HFFc6 (cell line): ENCODE measurements at places on chromosomes 7 and 10. TPM values are rescaled to one million over a fixed set of nuclear protein-coding genes. Genes with fewer than 3 reads are reported as not detected.
A peak's percentile ranks its signal among the peaks of the same experiment; 100 is the strongest.

MRPS16 gene
- 120 to 140 TPM (median 122 TPM) in 3 replicates for total RNA-seq

ANKRD2 gene
- 0.50 to 6.8 TPM (median 0.75 TPM) in 3 replicates for total RNA-seq

NPC1L1 gene
- total RNA-seq: not detected in 3 replicates

AGBL3 gene
- 0.36 to 0.77 TPM (median 0.68 TPM) in 3 replicates for total RNA-seq

CYP2C8 gene
- not detected in 3 replicates for total RNA-seq

CPA4 gene
- 8.1 to 21.7 TPM (median 17.6 TPM) in 3 replicates for total RNA-seq

NRG3 gene
- not detected in 3 replicates for total RNA-seq

SMKR1 gene
- not detected in 2 replicates for total RNA-seq

GRCh38 chr7:78226059-78226719, 427.6 kb downstream of the PHTF2 start:
- no peak overlapping the region for H3K4me3 ChIP-seq
- H3K36me3 ChIP-seq: no peaks in the 10 kb centered on the region
- H3K27me3 ChIP-seq: no peaks in the 10 kb centered on the region
- H3K4me1 ChIP-seq: peaks cover 61% of the 10 kb centered on the region
- DNase-seq: peak; percentile 24

DNA sequence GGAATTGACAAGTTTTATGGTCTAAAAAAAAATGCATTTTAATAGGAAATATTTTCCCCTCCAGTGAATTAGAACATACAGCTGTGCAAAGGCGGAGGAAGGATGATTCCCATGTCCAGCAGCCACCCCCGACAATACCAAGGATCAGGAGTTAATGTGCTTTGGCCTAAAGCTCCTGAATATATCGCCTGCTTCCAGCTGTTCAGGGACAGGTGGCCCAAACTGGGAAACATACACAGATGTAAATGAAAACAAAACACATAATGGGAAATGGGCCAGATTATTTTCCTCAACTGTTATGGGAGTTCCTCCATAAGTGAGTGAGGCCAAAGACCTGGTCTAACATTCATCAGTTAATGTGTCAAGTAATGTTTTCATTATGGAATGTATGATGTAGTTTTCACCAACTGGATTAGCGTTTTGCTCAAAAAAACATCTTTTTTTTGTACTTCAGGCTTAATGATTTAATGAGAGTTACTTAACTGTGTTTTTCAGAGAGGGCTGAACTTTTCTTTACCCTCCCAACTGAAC, 55.1 kb upstream of the LAMB1 start:
- no peak for DNase-seq
- H3K27me3 ChIP-seq: no peaks in the 10 kb centered on the region; the same call in 1 of the 2 replicates
- H3K27ac ChIP-seq: no peak overlapping the region
- no peaks in the 10 kb centered on the region for H3K36me3 ChIP-seq
- H3K4me3 ChIP-seq: no peak overlapping the region
- peaks cover 12% of the 10 kb centered on the region for H3K4me1 ChIP-seq

DNA sequence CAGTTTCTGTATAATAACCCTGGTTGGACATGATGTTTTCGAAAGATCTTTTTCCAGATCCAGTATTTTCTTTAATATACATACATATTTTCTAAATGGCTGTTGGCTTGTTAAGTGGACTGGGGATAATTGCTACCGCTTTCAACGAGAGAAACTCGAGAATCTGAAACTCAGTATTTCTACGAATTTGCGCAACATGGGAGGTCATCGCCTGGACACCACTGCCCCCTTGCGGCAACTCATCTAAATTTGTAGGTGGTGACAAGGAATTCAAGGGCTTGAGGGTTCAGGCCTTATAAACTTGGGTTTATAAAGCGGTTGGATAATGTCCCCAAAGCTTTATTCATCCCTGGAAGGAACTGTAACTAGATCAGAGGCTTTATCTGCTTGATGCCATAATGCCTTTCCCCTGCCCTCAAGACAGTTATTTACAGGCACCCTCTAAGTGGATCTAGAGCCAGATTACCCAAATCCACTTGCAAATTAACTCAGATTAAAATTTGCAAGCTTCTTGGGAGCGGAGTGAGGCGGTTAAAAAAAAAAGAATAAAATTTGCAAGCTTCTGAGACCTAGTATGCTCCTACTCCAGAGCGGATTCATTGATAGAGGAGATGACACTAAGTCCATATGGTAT, 21.3 kb upstream of the KCNK18 start:
- peak; percentile 70 for DNase-seq
- peak overlapping the region; percentile 90 for H3K4me3 ChIP-seq
- no peak overlapping the region for H3K27ac ChIP-seq
- no peaks in the 10 kb centered on the region for H3K36me3 ChIP-seq
- H3K4me1 ChIP-seq: peaks cover 15% of the 10 kb centered on the region

GRCh38 chr10:18104223-18104872, 35.9 kb upstream of the CACNB2 start:
- peak; percentile 22 for DNase-seq
- peaks cover 2% of the 10 kb centered on the region; the same call in 1 of the 2 replicates for H3K27me3 ChIP-seq
- no peak overlapping the region for H3K27ac ChIP-seq
- no peak overlapping the region for H3K4me3 ChIP-seq
- H3K36me3 ChIP-seq: no peaks in the 10 kb centered on the region

DNA sequence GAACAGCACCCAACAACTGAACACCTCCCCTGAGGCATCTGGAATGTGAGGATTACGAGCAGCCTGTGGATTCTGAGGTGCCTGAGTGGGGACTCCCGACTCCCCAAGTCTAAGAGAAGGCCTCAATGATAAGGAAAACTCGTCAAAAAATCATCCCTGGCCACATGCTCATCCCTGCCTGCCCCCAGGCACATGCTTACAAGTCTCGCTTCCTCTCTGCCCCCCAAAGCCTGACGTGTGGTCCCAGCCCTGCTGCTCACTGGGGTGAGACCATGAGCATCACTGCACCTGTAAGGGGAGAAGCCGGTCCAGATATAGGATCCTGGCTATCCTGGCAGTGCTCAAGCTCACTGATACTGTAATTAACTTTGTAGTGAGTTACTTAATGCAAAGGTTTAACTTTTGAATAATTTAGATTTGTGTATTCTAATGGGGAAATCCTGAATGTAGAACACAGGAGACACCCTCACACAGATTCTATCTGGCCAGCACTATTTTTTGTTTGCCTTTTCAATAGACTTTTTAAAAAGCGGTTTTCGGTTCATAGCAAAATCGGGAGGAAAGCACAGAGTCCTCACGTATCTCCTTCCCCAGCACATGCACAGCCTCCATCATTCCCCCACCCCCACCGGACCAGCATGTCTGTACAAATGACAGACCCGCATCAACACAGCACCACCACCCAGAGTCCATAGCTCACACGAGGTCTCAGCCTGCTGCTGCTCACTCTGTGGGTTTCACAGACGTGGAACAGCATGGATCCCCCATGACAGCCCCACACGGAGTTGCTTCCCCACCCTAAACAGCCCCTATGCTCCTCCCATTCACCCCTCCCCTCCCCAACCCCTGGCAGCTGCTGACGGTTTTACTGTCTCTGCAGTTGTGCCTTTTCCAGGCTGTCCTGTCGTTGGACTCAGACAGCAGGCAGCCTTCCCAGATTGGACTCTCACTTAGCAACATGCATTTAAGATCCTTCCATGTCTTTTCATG, 167.9 kb downstream of the DIP2C start:
- DNase-seq: no peak
- peaks cover 1% of the 10 kb centered on the region; the same call in 1 of the 2 replicates for H3K27me3 ChIP-seq
- no peak overlapping the region for H3K27ac ChIP-seq

DNA sequence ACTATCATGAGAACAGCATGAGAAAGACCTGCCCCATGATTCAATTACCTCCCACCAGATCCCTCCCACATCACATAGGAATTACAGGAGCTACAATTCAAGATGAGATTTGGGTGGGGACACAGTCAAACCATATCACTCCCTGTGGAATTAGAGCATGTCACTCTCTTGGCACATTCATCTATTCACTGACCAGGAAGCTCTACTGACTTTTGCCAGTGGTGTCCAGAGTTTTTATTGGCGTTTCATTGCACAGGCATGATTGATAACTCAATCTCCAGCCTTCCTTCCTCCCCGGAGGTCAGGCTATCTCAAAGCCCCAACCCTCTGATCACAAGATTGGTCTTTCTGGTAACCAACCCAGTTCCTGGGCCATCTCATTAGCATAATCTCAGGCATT, 478.9 kb upstream of the NRP1 start:
- DNase-seq: no peak
- H3K4me1 ChIP-seq: peaks cover 4% of the 10 kb centered on the region
- H3K36me3 ChIP-seq: peaks cover 5% of the 10 kb centered on the region; the same call in 1 of the 2 replicates
- no peak overlapping the region for H3K27ac ChIP-seq
- H3K4me3 ChIP-seq: no peak overlapping the region

- no peaks in the 10 kb centered on the region for H3K27me3 ChIP-seq
- H3K36me3 ChIP-seq: no peaks in the 10 kb centered on the region
- H3K27ac ChIP-seq: no peak overlapping the region
- DNase-seq: no peak
- H3K4me3 ChIP-seq: no peak overlapping the region
- no peaks in the 10 kb centered on the region for H3K4me1 ChIP-seq
Observed at GRCh38 chr10:116418389-116418788, 9.3 kb upstream of the PNLIPRP3 start.

DNA sequence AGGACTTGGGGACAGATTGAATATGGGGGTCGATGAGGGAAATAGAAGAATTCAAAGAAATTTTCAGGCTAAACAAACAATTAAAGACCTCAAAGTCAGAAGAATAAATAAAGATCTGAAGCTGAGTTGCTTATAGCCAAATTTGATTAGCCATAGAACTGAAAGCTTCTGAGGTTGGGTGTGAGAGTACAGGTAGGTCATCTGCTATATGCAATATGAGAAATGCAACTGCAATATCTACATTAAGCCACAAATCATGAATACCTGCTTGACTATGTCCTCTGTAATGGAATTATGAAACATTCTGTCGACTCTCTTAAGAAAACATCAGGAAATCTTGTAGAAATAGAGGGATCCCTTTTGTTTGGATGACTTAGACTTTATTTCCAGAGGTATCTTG, 192.1 kb upstream of the PCDH15 start:
- no peak for DNase-seq
- H3K4me3 ChIP-seq: no peak overlapping the region
- H3K4me1 ChIP-seq: no peaks in the 10 kb centered on the region
- no peaks in the 10 kb centered on the region for H3K36me3 ChIP-seq
- no peaks in the 10 kb centered on the region for H3K27me3 ChIP-seq
- H3K27ac ChIP-seq: no peak overlapping the region

GRCh38 chr7:108404509-108405420, 51.5 kb downstream of the NRCAM start:
- H3K36me3 ChIP-seq: no peaks in the 10 kb centered on the region
- H3K4me1 ChIP-seq: no peaks in the 10 kb centered on the region
- H3K27ac ChIP-seq: no peak overlapping the region
- no peak for DNase-seq
- peaks cover 9% of the 10 kb centered on the region for H3K27me3 ChIP-seq

- H3K36me3 ChIP-seq: no peaks in the 10 kb centered on the region
- H3K4me3 ChIP-seq: no peak overlapping the region
- peak overlapping the region; percentile 19; the same call in 1 of the 2 replicates for H3K27ac ChIP-seq
- H3K4me1 ChIP-seq: peaks cover 23% of the 10 kb centered on the region
- H3K27me3 ChIP-seq: peaks cover 3% of the 10 kb centered on the region
Observed at GRCh38 chr10:5958675-5959074, 18.7 kb downstream of the IL15RA start.

GRCh38 chr10:100864978-100865377, 47.8 kb upstream of the SLF2 start:
- H3K27ac ChIP-seq: no peak overlapping the region
- H3K4me3 ChIP-seq: no peak overlapping the region
- no peaks in the 10 kb centered on the region for H3K36me3 ChIP-seq
- DNase-seq: no peak
- H3K27me3 ChIP-seq: peaks cover 57% of the 10 kb centered on the region
- peaks cover 6% of the 10 kb centered on the region; the same call in 1 of the 2 replicates for H3K4me1 ChIP-seq

GRCh38 chr7:94382746-94383145, 11.9 kb upstream of the COL1A2 start:
- no peak overlapping the region for H3K27ac ChIP-seq
- H3K4me1 ChIP-seq: peaks cover 17% of the 10 kb centered on the region
- H3K4me3 ChIP-seq: no peak overlapping the region
- no peak for DNase-seq
- no peaks in the 10 kb centered on the region for H3K27me3 ChIP-seq
- H3K36me3 ChIP-seq: peaks cover 8% of the 10 kb centered on the region

DNA sequence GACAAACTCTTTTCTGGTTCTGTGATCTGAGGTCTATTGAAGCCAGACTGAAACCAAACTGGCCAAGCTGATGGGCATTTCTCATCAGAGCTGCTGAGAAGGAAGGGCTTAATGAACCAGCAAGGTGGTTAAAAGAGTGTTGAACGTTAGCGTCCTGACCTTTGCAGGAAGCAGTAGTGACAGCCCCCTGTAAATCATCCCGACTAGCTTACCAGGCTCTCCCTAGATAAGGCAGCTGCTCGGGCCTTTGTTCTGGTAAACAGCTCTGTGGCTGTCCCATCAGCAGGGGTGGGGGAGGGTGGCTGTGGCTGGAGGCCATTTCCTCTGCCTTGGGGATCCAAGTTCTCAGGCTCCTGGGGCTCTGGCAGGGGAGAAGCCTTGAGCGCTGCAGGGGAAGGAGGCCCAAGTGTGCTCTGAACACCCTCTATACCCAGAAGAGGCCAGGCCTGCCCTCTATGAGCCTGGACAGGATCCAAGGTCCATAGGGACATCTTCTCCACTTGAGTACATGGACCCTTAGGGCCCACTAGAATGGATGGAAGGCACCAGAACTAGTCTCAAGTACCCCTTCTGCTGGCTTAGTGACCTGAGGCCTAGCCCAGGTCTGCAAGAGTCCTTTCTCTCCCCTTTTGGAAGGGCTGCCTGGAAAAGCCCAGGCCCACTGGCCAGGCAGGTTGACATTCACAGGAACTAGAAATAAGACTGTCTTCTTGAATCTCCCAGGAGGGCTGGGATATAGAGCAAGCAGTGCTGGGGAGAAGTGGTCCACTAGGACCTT, 134.6 kb downstream of the ARHGAP22 start:
- peaks cover 5% of the 10 kb centered on the region for H3K27me3 ChIP-seq

DNA sequence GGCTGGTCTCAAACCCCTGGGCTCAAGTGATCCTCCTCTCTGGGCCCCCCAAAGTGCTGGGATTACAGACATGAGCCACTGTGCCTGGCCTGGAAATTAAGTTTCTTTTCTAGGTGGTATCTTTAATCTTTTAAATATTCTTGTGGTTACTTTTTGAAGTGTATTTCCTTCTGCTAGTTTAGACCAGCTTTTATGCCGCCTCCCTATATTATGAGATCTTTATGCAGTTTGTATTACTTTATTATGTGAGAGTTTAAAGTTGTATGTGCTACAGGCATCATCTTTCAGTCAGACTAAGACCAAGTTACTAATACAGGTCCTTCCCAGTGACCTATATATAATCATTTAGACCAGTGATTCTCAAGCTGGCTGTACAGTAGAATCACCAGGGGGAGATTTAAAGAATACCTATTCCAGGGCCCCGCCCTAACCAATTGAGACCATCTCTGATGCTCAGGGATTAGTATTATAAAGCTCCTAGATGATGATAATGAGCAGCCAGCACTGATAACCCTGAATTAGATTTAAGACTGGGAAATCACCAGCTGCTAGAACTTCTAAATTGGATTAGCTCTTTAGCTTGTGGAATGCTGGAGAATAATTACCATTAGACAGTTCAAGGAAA, 11.3 kb downstream of the INPP5F start:
- no peaks in the 10 kb centered on the region for H3K36me3 ChIP-seq
- peak overlapping the region; percentile 88 for H3K4me3 ChIP-seq
- H3K27me3 ChIP-seq: peaks cover 3% of the 10 kb centered on the region; the same call in 1 of the 2 replicates
- H3K4me1 ChIP-seq: peaks cover 52% of the 10 kb centered on the region
- peak overlapping the region; percentile 96 for H3K27ac ChIP-seq
